ENCODE measurements at places on chromosomes 3 and 15.

GRCh38 chr15:33449810-33450209, 139.0 kb downstream of the RYR3 start:
- DNase-seq = no peak

GRCh38 chr3:68880632-68881031, 51.7 kb downstream of the TAFA4 start:
- DNase-seq = no peak

- DNase-seq = no peak
Observed at GRCh38 chr3:43695443-43695842, 4.7 kb downstream of the ABHD5 start.

GRCh38 chr3:149776170-149776569, 16.2 kb downstream of the ANKUB1 start:
- no peak for DNase-seq

- DNase-seq = no peak
Observed at GRCh38 chr3:126049289-126050049, 34.5 kb downstream of the SLC41A3 start.

DNA sequence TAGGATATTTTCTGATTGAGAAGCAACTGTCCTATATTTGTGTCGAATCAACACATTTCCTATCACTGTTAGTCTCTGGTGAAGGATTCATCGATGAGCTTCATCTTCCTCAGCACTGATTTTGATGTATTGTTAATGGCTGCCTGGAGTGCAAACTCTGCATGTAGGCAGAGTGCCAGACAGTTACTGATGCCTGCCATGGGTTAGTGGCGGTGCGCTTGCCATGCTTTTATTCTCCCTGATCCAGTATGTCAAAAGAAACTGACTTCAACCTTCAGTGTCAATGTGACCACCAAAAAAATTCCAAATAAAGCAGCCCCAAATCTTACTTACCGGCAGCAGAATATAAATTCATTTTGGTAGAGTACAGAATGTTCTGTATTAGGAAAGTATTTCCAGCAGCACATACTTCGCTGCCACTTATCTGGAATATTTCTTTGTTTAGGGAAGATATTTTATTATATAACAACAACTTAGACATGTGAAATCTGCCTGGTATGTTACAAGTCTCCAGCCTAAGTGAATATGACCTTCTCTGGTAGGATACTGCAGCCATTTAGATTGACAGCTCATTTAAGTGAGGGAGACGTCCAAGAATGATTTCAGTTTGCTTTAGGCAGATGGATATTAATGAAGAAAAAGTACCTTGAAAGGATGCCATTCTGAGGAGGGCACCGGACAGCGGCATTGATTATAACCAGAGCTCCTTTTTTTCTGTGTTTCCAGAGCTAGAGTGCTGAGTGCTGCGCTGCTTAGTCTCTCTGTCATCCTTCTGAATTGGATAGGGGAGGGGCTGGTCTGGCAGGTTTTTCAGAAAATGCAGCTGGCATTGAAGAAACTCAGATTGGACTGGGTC, 59.9 kb downstream of the ARHGEF26 start:
- DNase-seq = no peak

DNA sequence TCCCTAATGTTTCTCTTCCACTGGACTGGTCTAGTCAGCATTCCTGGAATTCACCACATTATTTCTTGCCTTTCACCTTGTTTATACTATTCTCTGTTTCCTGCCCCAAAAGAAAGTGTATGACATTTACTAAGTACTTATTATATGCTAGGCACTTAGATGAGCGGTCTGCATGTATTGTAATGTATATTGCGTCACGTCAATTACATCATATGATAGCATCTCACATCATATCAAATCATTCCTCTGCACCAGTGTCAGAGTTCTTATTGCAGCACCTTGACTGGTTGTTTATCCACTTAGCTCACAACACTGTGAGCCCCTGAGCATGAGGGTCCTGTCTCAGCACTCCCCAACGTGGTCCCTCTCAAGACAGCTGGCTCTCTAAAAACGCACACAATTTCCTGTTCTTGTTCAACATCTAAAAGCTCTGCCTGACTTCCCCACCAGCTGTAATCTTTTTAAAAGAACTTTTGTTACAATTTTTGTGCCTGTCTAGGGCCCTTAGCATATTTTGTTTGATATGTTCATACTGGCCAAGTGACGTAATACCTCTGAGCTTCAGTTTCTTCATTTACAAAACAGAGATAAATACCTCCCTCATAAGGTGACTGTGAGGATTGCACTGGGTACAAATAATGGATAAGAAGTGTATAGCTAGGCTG, 58.8 kb downstream of the ARHGAP31 start:
- no peak for DNase-seq

- no peak for DNase-seq
Observed at GRCh38 chr3:53921296-53921695, 29.6 kb upstream of the SELENOK start.

- no peak for DNase-seq
Observed at GRCh38 chr15:38316311-38316710, 63.7 kb downstream of the SPRED1 start.

DNA sequence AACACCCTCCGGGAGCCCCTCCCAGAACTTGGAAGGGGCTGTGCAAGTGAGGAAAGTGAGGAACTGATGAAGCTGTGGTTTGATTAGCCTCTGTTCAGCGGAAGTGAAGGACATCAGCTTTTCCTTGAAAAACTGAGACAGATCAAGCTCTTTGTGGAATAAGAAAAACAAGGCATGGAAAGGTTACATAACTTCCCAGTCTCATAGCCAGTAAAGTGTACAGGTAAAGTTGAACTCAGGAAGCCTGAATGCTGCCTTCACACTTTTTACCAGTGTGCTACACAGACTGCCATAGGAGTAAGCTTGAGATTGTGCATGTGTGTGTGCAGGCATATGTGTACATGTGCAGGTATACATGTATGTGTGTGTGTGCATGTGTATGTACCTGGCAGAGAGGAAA, 293.2 kb downstream of the FGF12 start:
- DNase-seq = no peak

Data from esophagus squamous epithelium (tissue), 5 donors.